ENCODE measurements at places on chromosomes 12 and 14. TPM values are rescaled to one million over a fixed set of nuclear protein-coding genes. Genes with fewer than 3 reads are reported as not detected.

Gene CLEC4E
- total RNA-seq, result not detected

Gene KRT3
- not detected for total RNA-seq

Gene RASAL1
- total RNA-seq, result 0.10 TPM

- peaks cover 25% of the 10 kb centered on the region for H3K27me3 ChIP-seq
- H3K36me3 ChIP-seq, result no peaks in the 10 kb centered on the region
- H3K4me1 ChIP-seq, result peaks cover 15% of the 10 kb centered on the region
- no peak overlapping the region for H3K4me3 ChIP-seq
- no peak overlapping the region for H3K27ac ChIP-seq
Observed at GRCh38 chr14:73610687-73611086, 1.6 kb upstream of the ACOT6 start.

- peaks cover 7% of the 10 kb centered on the region for H3K4me1 ChIP-seq
- DNase-seq, result no peak
- no peaks in the 10 kb centered on the region for H3K27me3 ChIP-seq
- H3K27ac ChIP-seq, result no peak overlapping the region
Observed at GRCh38 chr14:89489761-89490437, 72.9 kb upstream of the FOXN3 start.

DNA sequence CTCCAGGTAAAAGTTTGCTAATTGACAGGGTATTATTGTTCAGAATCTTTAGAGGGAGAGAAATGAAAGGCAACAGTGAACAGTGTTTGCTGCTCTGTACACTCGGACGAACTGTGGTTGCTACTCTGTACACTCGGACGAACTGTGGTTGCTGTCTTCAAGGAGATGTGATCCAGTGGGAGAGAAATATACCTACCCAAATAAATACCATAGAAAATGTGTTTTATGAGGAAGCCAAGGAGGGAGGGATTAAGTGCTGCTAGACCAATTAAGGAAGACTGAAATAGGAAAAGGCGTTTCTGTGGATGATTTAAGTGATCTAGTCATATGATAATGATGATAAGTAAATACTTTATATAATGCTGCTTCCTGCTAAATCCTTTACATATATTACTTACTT, 2.7 kb downstream of the STK38L start:
- H3K4me3 ChIP-seq, result no peak overlapping the region
- H3K4me1 ChIP-seq, result peaks cover 35% of the 10 kb centered on the region
- no peaks in the 10 kb centered on the region for H3K27me3 ChIP-seq

Measured in activated CD4-positive, alpha-beta memory T cell treated with anti-CD3 and anti-CD28 coated beads, Interleukin-2, amount 10 ng/mL, durations not matched to agents 7 days and 5 days (primary cell).